Effector CD4-positive, alpha-beta T cell (primary cell): ENCODE measurements at places on chromosomes 1 and 21.

GRCh38 chr21:36337099-36337509 lies 17.1 kb downstream of the MORC3 start:
- no peak for DNase-seq

DNA sequence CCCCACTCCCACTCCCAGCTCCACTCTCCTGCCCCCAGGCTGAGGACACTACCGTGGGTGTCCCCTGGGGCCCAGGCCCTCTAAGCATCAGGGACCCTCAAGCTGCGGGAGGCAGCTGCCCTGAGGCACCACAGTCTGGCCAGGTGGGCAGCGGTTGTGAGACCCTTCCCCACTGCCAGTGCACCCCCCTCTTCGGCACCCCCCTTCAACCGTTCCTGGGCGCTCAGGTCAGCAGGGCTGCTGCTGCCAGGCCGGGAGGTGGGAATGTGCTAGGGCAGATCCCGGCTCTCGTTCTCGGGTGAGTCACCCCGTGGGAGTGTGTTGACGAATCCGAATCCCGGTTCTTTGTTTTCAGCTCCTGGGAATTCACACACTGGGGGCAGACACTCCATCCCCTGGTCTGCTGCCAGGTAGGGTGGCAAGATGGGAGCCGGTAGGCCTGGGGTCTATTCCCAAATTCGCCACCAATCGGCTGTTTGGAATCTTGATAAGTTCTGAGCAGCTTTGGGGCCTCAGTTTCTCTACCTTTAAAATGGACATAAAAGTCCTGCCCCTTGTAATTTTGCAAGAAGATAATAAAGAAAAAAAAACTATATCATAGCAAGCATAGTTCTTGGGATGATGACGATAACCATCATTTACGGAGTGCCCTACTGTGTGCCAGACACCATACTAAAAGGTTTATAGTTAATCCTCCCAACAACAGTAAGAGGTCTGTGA lies 28.5 kb upstream of the CASZ1 start:
- DNase-seq: no peak

DNA sequence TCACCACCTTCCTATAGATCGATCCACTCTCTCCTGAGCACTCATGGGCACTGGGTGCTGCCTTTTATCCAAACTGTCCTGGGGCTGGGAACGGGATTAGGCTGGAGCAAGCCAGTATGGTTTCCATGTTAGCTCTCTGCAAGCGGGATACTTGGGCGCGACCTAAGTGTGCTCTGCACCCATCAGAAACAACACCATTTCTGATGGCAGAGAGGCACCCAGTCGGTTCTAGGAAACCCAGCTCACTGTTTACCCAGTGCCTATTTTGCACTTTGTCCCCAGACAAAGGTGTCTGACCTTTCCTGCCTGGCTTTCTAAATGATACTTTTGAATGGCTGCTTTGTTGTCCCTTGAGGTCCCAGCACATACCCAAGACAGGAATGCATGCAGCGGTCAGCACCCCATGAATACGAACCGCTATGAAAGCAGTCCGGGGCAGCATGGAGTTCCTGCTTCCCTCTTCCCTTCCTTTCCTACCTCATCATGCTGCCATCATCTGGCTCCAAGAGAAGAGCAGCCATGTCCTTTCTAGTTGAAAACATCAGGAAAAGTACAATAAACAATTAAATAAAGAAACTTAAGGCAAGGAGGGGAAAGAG lies 83.9 kb downstream of the TRABD2B start:
- no peak for DNase-seq

DNA sequence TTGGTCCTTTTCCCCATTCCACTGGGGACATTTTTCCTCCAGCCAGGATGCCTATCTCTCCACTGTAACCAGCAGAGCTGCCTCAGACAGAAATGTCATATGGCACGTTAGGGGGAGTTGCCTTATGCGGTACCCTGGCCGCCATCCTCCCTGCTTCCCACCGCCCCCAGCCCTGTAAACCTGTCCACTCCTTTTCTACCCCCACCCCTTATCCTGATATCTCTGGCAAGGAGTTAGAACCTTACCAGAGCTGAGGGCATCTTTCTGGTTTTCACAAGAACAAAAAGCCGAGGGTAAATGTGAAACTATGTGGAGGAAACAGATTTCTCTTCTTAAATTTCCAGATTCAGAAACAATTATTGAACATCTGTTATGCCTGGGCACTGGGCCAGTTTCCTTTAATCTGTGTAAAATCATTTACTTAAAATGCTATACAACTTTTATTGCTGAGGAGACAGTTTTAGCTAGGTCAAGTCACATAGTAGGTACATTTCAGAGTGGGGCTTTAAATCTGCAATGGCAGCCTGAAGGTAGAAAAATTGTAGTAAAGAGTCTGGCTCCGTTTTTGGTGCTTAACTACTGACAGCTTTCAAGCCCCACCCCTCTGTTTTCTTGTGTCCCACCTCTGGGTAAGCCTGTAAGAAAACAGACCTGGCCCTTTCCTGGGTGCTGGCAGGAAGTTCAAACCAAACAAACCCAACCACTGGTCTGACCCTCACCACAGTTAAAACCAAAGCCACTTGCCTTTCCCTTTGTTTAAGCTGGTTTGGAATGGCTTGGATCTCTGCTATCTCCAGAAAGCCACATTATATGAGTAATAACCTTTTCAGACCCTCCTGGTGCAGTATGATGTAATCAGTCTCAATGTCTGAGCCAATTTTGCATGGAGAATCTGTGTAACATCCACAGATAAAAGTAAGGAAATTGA lies 319.0 kb downstream of the HHAT start:
- no peak for DNase-seq

GRCh38 chr1:235923466-235924021 lies 56.8 kb upstream of the LYST start:
- DNase-seq: no peak

- no peak for DNase-seq
These were observed 9.9 kb upstream of the DCAF6 start for GRCh38 chr1:167926486-167926997.

DNA sequence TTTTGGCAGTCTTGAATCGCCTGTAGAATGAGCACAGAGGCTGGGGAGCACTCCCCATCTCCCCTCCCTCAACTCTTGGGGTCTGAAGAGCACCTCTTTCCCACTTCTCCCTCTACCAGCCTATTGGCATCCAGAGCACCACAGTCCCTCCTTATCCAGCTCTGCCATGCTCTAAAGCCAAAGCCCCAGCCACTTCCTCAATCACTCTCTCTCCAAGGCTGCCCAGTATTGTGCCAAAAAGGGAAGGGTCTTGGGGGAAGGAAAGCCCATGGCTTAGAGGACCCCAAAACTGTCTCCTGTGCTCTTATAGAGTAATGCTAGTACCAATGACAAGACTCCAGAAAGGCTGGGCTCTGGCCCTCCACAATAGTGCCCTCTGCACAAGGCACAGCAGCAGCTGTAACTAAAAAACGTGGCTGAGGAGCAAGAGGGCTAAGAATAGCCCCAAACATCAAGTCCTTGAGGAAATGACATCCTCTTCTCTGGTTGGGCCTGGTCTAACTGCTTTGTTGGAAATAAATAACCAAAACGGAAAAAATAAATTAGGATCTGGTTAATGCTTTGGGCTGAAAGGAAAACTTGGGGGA lies 28.4 kb downstream of the SLC27A3 start:
- no peak for DNase-seq

DNA sequence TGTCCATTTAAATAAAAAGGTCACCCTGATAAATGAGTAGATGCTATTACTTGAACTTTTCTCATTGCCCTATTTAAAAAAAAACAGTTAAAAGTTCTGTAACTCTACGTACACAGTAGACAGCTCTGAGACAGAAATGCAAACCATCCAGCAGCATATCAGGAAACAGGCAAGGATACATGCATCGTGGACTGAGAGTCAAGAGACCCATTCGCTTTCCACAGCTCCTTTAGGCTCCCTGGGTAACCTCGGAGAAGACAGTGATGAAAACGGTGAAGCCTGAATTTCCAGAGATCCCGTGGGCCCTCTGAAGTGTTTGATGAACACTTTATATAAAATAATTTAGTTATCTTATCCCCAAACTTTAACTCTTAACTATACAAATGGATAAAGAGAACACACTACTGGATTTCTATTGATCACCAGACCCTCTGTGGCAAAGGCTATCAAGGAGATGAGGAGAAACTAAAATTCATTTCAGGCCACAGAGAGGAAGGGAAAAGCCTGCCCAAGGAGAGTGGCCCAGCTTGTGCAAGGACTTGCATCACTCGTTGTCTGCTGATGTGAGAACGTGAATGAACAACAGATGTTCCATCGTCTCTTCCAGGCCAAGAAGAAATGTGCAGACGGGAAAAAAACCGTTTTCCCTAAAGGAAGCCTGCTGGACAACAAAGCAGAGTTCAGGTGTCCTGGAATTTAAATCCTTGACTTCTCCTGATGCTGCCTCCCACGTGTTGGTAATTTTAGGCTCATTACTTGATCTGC lies 131.0 kb downstream of the TGFBR3 start:
- DNase-seq: no peak

- no peak for DNase-seq
These were observed 279.2 kb downstream of the RPS6KC1 start for GRCh38 chr1:213330281-213330680.

- no peak for DNase-seq
These were observed 20.9 kb upstream of the RGL1 start for GRCh38 chr1:183783767-183784637.

- DNase-seq: no peak
These were observed 23.0 kb downstream of the DPH5 start for GRCh38 chr1:101002551-101002950.

DNA sequence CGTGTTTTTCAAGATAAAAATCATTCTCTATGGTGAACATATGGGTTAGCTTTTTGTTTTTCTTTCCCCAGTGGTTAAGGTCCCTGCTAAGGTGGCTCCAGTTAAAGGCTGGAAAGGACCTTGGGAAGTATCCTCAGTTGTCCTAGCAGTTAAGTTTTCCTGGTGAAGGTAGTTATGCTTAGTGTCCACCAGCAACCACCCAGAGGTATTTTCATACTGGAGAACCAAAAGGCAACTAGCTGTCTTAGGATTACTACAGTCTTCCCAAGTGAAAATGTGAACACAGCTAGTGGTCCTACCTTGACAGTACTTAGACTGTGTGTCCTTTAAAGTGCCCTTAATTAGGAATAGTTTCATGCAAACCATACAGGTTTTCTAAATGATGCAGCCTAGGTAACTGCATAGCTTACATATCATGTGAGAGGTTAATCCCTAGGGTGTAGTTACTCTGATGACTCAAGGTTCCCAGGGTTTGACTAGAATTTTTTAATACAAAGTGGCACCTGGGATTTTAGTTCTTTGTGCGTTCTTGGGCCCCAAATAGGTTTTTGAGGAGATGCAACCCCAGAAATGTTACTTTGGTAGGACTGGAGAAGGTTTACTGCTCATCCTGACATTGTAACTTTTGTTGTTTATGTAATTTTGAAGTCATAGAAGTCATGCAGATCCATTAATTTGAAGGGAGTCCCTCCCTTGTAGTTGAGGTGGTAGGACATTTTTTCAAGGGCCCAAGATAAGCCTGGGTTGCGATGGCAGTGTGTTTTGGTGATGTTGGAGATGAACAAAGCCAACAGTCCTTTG lies 36.5 kb downstream of the YY1AP1 start:
- no peak for DNase-seq

DNA sequence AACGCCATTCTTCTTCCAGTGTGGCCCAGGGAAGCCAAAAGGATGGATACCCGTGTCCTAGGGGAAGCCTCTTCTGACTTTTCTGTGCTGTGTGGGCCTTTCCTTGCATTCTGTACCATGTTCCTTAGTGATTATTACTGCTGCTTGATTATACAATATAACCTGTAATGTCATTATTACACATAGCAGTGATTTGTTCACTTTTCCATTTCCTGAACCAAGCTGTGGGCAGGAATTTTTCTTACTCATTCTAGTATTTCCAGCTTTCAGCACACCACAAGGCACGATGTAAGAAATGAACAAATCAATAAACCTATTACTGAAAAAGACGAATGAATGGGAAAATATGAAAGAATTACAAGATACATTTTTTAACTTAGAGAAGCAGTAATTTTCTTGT lies 8.4 kb upstream of the USP33 start:
- DNase-seq: no peak

- no peak for DNase-seq
These were observed 94.0 kb upstream of the KCND3 start for GRCh38 chr1:112083487-112083886.

DNA sequence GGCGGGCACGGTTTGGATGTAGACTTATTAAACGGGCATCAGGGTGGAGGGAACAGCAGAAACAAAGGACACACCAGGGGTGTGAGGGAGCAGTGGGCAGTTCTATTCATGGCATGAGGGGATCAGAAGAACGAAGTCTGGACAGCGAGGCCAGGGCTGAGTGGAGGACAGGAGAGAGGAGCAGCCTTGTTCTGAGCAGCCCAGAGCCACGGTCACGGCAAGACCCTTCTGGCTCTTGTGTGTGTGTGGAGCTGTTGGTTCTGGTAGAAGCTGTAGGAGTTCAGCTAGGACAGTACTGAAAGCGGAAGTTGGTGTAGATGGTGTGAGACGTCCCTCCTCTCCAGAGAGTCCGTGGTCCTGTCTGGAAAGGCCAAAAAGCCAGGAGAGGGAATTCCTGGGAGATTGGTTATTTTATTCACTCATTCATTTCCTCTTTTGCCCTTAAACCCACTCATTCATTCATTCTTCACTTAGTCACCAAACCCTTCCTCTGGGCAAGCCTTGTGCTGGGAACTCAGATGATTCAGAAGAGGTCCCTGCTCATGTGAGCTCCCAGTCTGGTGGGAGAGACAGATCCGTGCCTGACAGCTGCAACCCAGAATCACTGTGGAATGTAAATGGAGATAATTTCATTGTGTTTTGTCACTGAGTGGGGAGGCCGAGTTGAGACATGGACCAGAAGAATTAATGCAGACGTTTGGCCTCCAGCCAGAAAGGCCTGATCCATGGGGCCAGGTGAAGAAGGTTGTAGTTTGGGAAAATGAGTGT lies 4.1 kb upstream of the ACOT11 start:
- no peak for DNase-seq

DNA sequence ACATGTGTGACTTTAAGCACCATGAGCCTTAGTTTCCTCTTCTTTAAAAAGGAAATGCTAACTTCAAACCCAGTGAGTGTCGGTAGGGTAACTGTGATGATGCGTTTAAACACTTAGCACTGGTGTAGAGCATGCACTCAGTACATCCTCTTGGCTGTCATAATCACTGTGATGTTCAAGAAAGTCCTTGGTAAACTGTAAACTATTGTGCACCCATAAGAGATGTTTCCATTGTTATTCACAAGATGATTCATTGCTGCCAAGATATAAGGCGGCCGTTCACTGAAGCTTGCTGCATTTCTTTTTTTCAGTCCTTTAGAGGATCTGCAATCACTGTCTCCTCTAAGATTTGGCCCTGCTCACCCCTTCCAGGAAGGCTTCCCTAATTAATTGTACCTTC lies 61.8 kb upstream of the DAB1 start:
- DNase-seq: no peak

- no peak for DNase-seq
These were observed 57.1 kb upstream of the ATP1B1 start for GRCh38 chr1:169049258-169049938.
